SK-MEL-5 (cell line): ENCODE measurements at places on chromosomes 11 and 22. TPM values are rescaled to one million over a fixed set of nuclear protein-coding genes. Genes with fewer than 3 reads are reported as not detected.

Gene MAPK8IP2
- total RNA-seq = 18.8 and 20.0 TPM in 2 replicates

Gene DKK3
- 1.1 and 3.1 TPM in 2 replicates for total RNA-seq

- no peak for DNase-seq
These were observed 179.9 kb downstream of the GRIA4 start for GRCh38 chr11:105789579-105790420.

Gene SYT13
- 1.3 and 1.7 TPM in 2 replicates for total RNA-seq

GRCh38 chr11:102313238-102313940 is 3.9 kb upstream of the BIRC3 start:
- peak; percentile 7 for DNase-seq

- no peak for DNase-seq
These were observed 12.7 kb upstream of the POLD3 start for GRCh38 chr11:74579577-74580270.

DNA sequence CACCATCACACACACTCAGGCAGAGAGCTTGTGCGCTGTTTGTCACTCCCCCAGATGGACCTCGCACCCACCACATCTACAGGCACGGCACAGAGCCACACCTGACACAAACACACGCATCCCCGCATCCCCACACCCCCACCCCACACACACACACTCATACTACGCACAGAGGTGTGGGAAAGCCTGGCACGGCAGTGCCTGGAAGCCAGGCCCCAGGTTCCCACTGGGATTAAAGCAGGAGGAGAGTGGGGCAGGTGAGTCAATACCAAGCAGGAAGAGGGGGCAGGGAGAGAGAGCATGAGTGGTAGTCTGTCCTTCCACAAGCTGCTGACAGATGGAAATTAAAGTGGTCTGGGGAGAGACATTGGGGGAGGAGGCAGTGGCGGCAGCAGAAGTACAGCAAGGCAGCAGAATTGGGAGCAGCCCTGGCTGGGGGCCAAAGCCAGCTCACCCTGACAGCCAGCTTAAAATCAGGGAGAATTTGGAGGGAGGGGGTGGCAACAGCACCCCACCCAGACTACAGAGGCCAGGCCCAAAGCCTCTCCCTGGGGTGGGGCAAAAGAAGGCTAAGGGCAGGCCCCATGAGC is 20.7 kb downstream of the TNKS1BP1 start:
- no peak for DNase-seq
